T-helper 9 cell (primary cell): ENCODE measurements at places on chromosomes 13 and 19.

DNA sequence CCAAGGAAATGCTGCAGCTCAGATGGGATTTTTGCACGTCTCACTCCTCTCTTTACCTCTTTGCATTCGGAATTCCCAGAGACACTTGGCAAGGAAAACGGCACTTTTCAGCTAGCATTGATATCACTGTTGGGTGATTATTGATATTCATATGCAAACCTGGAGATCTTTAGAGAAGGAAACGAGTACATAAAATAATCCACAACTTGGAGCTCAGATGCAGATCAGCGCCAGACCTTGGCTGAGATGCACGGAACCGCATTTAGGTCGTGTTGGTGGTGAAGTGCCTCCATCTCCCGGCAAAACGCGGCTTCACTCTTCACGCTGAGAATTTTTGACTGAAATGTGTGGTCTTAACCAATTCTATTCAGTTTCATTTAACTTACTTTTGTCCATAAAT is 77.2 kb upstream of the ARHGEF7 start:
- DNase-seq: no peak

DNA sequence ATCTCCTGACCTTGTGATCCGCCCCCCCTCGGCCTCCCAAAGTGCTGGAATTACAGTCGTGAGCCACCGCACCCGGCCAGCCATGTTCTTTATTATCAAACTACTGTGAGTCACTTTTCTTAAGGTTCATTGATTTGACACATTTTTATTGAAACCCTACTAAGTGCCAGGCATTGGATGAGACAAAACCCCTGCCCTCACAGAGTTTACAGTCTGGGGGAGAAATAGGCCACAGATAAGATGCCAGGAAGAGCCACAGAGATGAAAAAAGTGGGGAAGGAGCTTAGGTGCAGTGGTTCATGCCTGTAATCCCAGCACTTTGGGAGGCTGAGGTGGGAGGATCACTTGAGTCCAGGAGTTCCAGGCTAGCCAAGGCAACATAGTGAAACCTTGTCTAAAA is 14.5 kb upstream of the MAP2K2 start:
- DNase-seq: no peak

GRCh38 chr19:51091895-51092873 is 9.5 kb upstream of the KLK14 start:
- DNase-seq: no peak

DNA sequence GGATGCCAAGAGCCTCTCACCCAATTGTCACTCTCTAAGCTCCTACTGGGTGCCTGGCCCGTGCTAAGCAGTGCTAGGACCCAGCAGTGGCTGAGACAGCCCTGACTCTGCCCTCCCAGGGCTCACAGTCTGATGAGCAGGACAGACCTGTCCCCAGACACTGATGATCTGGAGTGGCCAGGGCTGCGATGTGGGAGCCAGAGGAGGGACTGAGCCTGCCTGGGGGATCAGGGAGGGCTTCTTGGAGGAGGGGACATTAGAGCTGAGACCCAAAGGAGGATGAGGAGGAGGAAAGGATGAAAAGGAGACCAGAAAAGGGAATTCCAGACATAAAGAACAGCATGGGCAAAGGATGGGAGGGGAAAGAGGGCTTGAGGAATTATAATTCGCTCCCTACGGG is 6.6 kb downstream of the ERCC1 start:
- no peak for DNase-seq
